Body of pancreas (tissue), 4 donors: ENCODE measurements at places on chromosomes 5 and 9. TPM values are rescaled to one million over a fixed set of nuclear protein-coding genes. Genes with fewer than 3 reads are reported as not detected.

DNA sequence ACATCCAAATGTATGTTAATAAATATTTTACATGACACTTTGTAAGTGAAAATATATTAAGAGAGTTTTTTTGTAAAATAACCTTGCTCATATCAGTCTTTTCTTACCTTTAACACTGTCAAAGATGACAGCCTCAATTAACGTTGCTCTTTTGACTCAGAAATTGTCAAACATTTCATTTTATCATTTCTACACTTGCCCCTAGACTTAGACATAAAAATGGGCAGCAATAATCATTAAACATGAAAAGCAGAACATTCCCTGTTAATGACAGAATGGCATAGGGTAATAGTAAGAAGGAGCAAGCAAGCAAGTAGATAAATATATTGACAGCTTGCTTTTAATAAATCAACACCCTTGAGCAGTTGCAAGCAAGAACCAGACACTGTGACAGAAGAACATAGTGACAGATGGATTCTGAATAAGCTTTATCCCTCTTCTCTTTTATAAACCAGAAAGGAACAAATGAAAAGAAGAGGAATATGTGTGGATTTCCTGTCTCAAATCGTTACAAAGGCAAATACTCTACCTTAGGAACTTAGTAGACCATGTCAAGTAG is 796.0 kb upstream of the CHD1 start:
- DNase-seq: no peak

- no peak for DNase-seq
These were observed 27.2 kb upstream of the LAMC3 start for GRCh38 chr9:130981756-130982137.

- DNase-seq: no peak
These were observed 67.8 kb downstream of the COL23A1 start for GRCh38 chr5:178522361-178522760.

- DNase-seq: no peak
These were observed 268.6 kb upstream of the CLINT1 start for GRCh38 chr5:158127536-158127935.

GRCh38 chr9:95225076-95225725 is 92.3 kb downstream of the FANCC start:
- DNase-seq: no peak

- DNase-seq: no peak
These were observed 75.2 kb upstream of the SSBP2 start for GRCh38 chr5:81826128-81826527.

DNA sequence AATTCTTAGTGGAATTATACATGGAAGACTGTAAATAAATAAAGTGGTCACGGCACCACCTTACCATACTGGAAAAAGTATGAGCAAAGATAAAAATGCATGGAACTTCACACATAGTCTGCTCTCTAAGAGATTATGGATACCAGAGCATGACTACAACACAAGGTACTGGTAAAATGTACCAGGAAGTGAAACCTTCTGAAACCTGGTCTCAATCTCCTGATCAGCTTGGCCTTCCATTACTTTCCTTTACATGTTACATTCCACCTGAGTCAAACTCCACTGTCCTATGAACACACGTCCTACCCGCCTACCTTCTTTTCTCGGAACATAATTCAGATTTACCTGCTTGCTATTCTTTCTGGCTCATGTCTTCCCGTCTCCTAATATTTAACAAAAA is 15.9 kb downstream of the PTAR1 start:
- no peak for DNase-seq

GRCh38 chr9:117707561-117707960 is 3.4 kb downstream of the TLR4 start:
- DNase-seq: no peak

Gene GARIN3
- total RNA-seq: not detected

Gene CTXN3
- total RNA-seq: not detected

Gene CCDC192
- total RNA-seq: not detected

Gene OTULINL
- 3.3 TPM for total RNA-seq

Gene LHX3
- total RNA-seq: not detected

Gene PCDHA10
- 6.6 TPM for total RNA-seq

Gene WDR38
- 0.78 TPM for total RNA-seq
